ENCODE measurements at places on chromosomes 5 and 9.
A peak's percentile ranks its signal among the peaks of the same experiment; 100 is the strongest.

DNA sequence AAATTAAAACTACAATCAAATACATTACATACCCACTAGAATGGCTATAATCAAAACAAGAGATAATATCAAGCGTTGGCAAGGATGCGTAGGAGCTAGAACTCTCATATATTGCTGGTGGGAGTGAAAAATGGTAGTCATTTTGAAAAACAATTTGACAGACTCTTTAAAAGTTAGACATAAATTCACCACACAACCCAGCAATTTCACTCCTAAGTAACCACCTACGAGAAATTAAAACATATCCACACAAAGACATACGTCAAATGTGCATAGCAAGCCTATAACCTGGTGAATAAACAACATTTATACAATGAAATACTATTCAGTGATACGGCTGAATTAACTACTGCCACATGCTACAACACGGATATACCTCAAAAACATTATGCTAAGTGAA lies 44.7 kb downstream of the GKAP1 start:
- H3K4me1 ChIP-seq: no peaks in the 10 kb centered on the region
- no peaks in the 10 kb centered on the region for H3K27me3 ChIP-seq
- DNase-seq: no peak
- no peak overlapping the region for H3K4me3 ChIP-seq

DNA sequence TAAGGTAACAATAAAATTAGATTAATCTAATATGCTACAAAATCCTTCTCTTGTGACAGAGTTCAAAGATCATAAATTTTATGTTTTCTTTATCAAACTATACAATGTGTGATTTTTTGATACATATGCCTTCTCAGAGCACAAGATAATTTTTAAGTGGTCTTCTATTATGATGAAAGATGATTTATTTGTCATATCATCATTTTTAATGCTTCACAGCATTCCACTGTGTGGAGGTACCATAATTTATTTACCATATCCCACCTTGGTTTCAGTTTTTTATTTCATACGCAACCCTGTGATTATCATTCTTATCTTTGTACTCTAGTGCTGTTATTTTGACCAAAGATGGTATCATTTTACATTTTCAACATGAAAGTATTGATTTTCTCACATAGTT lies 41.7 kb downstream of the POLK start:
- peaks cover 12% of the 10 kb centered on the region for H3K36me3 ChIP-seq
- H3K27ac ChIP-seq: no peak overlapping the region
- DNase-seq: no peak
- H3K4me3 ChIP-seq: no peak overlapping the region

GRCh38 chr5:179533907-179534306 lies 16.4 kb upstream of the RUFY1 start:
- peak overlapping the region; percentile 52 for H3K4me3 ChIP-seq
- no peak for DNase-seq
- H3K27ac ChIP-seq: peak overlapping the region; percentile 70
- H3K27me3 ChIP-seq: 0 out of 2 replicates have a peak, but pooled peaks cover 2% of the 10 kb centered on the region
- peaks cover 5% of the 10 kb centered on the region for H3K4me1 ChIP-seq

GRCh38 chr5:167708449-167708848 lies 583.0 kb upstream of the WWC1 start:
- no peaks in the 10 kb centered on the region for H3K36me3 ChIP-seq
- H3K4me3 ChIP-seq: no peak overlapping the region
- peaks cover 3% of the 10 kb centered on the region for H3K4me1 ChIP-seq
- H3K27me3 ChIP-seq: no peaks in the 10 kb centered on the region

- DNase-seq: no peak
- no peak overlapping the region for H3K4me3 ChIP-seq
- no peak overlapping the region for H3K27ac ChIP-seq
- no peaks in the 10 kb centered on the region for H3K36me3 ChIP-seq
Measured at GRCh38 chr5:128403333-128403732, 134.7 kb downstream of the FBN2 start.

DNA sequence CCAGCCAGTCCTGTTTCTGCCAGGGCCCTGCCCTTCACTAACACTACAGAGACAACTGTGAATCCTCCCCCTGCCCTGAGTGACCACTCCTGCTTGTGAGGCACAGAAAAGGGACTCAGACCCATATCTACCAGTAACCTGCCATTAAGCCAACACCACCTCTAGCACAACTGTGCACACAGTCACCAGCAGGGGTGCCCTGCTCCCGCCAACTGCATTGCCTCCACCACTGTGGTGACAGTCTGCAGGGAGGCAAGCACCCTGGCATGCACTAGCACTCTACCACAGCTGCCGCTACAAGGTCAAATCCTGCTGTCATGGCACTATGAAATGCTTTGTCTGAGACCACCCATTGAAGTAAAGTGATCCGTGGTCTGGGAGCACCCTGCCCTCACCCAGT lies 1028.5 kb upstream of the CDH9 start:
- no peak overlapping the region for H3K27ac ChIP-seq
- no peaks in the 10 kb centered on the region for H3K36me3 ChIP-seq

GRCh38 chr5:83510260-83510659 lies 38.7 kb downstream of the VCAN start:
- no peaks in the 10 kb centered on the region for H3K27me3 ChIP-seq
- no peak for DNase-seq
- H3K27ac ChIP-seq: no peak overlapping the region
- no peaks in the 10 kb centered on the region for H3K4me1 ChIP-seq

GRCh38 chr5:148543727-148544126 lies 110.6 kb downstream of the HTR4 start:
- H3K27me3 ChIP-seq: no peaks in the 10 kb centered on the region
- no peaks in the 10 kb centered on the region for H3K4me1 ChIP-seq
- DNase-seq: no peak
- no peak overlapping the region for H3K4me3 ChIP-seq

DNA sequence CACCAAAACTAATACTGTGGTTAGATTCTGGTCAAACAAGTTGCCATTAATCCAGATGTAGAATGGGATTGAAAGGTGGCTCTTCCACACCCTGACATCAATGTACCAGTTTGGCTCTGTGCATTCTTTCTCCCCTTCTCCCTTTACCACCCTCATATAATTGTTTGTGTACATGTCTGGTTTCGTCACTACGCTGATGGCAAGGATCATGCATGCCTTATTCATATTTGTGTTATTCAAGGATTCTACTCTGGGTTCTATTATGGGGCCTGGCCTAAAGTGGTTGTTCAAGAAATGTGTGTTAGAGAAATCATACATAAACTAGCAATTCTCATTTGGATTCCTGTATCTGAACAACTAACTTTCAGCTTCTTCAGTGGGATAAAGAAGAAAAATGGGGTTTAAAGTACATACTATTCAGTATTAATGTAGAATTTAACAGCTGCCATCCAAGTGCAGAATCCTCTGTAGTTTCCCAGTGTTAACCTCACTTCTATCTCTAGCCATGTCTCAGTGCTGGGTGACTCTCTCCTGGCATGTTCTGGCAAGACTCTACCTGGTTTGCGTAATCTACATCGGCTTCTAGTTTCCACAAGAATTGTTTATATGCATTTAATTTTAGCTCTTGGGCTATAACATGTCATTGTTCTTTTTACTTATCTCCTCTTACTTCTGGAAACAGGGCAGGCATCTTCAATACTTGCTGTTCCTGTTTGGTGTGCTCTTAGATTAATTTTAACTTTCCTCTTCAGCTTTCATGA lies 27.9 kb upstream of the CDKN2B start:
- H3K27me3 ChIP-seq: no peaks in the 10 kb centered on the region
- no peak for DNase-seq
- H3K4me1 ChIP-seq: no peaks in the 10 kb centered on the region

- no peak for DNase-seq
- H3K27ac ChIP-seq: no peak overlapping the region
Measured at GRCh38 chr9:70031141-70031545, 12.5 kb upstream of the MAMDC2 start.

DNA sequence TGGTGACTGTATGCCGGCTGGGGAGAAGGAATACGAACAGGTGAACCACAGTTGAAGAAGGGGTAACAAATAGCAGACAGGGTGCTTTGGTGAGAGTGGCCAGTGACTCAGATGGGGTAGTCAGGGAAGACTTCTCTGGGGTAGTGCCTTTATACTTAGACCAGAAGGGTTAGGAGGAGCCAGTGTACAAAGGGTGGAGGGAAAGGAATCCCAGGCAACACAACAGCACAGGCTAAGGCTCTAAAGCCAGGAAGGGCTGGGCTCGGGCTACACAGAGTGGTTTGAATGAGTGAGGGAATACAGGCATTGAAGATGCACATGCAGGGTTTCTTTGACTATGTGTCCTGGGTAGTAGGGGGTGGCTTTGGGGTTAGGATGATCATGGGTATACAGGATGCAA lies 70.6 kb upstream of the CXCL14 start:
- H3K4me3 ChIP-seq: no peak overlapping the region
- H3K27ac ChIP-seq: no peak overlapping the region
- H3K36me3 ChIP-seq: no peaks in the 10 kb centered on the region
- no peak for DNase-seq

GRCh38 chr5:143224672-143225071 lies 178.8 kb downstream of the NR3C1 start:
- peaks cover 48% of the 10 kb centered on the region for H3K4me1 ChIP-seq
- H3K36me3 ChIP-seq: no peaks in the 10 kb centered on the region
- H3K27ac ChIP-seq: no peak overlapping the region
- no peak for DNase-seq

DNA sequence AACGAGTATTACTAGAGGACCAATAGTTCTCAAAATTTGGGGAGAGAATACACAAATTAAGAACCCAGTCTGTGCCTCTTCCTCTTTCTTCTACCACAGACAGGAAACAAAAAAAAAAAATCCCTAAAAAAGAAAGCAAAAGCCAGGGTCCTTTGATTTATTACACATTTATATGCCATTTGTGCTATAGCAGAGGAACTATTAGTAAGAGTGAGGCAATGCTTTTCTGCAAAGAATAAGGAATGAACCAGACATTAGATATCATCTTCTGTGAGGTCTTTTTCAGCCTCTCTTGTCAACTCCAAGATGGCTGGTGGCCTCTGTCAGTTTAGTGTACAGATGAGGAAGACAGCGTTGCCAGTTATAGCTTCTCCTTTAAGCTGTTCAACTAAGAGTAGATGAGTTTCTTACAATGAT lies 127.6 kb downstream of the RFX3 start:
- H3K27me3 ChIP-seq: no peaks in the 10 kb centered on the region
- no peaks in the 10 kb centered on the region for H3K36me3 ChIP-seq
- DNase-seq: no peak
- peak overlapping the region; percentile 23 for H3K4me3 ChIP-seq
- H3K27ac ChIP-seq: peak overlapping the region; percentile 74
- H3K4me1 ChIP-seq: peaks cover 3% of the 10 kb centered on the region

DNA sequence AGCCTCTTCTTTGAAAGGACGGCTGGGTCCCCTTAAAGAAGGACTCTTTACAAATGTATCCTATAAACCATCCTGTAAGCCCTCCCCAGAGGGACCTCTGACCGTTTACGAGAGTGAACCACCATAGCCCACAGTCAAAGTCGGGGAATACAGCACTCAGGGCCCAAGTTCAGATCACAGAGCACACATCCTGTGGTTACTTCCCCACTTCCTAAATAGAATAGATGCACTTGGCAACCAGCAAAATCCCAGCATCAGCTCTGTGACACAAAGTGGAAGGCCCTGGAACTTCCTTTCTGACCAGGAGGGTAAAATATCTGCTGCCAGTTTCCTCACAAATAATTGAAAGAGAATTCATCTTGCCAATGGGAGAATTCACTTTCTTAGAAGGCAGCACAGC lies 6.9 kb upstream of the IGFBPL1 start:
- H3K4me3 ChIP-seq: no peak overlapping the region
- no peaks in the 10 kb centered on the region for H3K27me3 ChIP-seq
- H3K27ac ChIP-seq: no peak overlapping the region
- DNase-seq: no peak
- no peaks in the 10 kb centered on the region for H3K36me3 ChIP-seq
- H3K4me1 ChIP-seq: no peaks in the 10 kb centered on the region

- H3K36me3 ChIP-seq: no peaks in the 10 kb centered on the region
- no peak for DNase-seq
- no peaks in the 10 kb centered on the region for H3K27me3 ChIP-seq
- H3K4me1 ChIP-seq: no peaks in the 10 kb centered on the region
Measured at GRCh38 chr5:172606156-172606785, 34.8 kb upstream of the NEURL1B start.

- H3K27me3 ChIP-seq: no peaks in the 10 kb centered on the region
- H3K27ac ChIP-seq: no peak overlapping the region
- no peak overlapping the region for H3K4me3 ChIP-seq
- H3K4me1 ChIP-seq: no peaks in the 10 kb centered on the region
Measured at GRCh38 chr9:38467404-38467803, 43.1 kb upstream of the IGFBPL1 start.

DNA sequence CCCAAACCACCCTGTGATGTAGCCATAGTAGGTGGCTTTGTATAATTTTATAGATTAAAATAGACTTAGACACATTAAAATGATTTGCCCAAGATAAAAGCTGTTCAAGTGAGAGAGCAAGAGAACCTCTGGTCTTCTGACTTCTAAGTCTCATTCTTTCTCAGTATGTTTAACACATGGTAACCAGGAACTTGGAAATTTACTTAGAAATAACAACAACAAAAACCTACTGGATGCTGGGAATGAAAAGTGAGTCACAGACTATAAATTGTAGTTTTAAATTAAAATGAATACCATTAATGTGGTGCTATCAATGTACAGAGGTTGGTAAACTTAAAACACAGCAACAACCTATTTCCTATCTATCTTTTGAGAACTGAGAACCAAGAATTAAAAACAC lies 30.4 kb downstream of the HMGCR start:
- H3K36me3 ChIP-seq: peaks cover 7% of the 10 kb centered on the region
- peak overlapping the region; percentile 62 for H3K27ac ChIP-seq
- no peak overlapping the region for H3K4me3 ChIP-seq
- no peak for DNase-seq
- peaks cover 14% of the 10 kb centered on the region for H3K4me1 ChIP-seq

GRCh38 chr5:176673651-176674583 lies 26.6 kb downstream of the TSPAN17 start:
- H3K4me1 ChIP-seq: no peaks in the 10 kb centered on the region
- H3K4me3 ChIP-seq: no peak overlapping the region
- no peak overlapping the region for H3K27ac ChIP-seq

GRCh38 chr5:55510523-55510880 lies 24.3 kb downstream of the PLPP1 start:
- no peaks in the 10 kb centered on the region for H3K27me3 ChIP-seq
- DNase-seq: no peak
- H3K4me3 ChIP-seq: no peak overlapping the region
- H3K27ac ChIP-seq: no peak overlapping the region
- H3K36me3 ChIP-seq: no peaks in the 10 kb centered on the region

DNA sequence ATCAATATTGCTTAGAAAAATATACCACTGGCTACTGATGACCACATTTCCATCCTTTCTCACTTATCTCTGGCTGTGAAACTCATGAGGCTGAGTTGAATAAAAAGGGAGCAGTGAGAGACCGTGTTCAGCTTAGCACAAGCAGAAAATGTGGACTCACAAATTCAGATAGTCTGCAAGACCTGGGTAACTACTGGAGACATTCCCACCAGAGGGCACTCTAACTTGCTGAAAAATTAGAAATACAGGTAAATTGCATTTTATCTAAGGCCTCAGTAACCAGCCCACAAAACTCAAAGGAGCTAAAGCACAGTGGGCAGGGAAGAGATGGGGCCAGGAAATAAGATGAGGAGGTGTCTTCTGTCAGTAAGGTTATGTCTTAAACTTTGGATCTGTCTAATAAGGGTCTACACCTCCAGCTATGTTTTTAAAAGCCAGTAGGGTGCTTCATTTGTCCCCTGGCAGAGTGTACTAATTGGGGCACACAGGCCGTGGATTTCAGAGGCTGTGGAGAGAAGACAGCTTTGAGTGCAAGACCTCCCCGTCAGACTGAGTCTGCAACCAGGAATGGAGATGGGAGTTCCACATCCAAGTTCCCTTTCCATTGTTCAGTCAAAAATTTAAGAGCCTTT lies 8.7 kb upstream of the NDUFB6 start:
- no peaks in the 10 kb centered on the region for H3K36me3 ChIP-seq
- peaks cover 4% of the 10 kb centered on the region for H3K4me1 ChIP-seq
- no peak for DNase-seq
- no peaks in the 10 kb centered on the region for H3K27me3 ChIP-seq
- no peak overlapping the region for H3K27ac ChIP-seq
- no peak overlapping the region for H3K4me3 ChIP-seq
